Activated CD4-positive, alpha-beta T cell treated with anti-CD3 and anti-CD28 coated beads, Interleukin-2, amount 10 ng/mL, durations not matched to agents 7 days and 5 days (primary cell): ENCODE measurements at places on chromosomes 7 and 10.

DNA sequence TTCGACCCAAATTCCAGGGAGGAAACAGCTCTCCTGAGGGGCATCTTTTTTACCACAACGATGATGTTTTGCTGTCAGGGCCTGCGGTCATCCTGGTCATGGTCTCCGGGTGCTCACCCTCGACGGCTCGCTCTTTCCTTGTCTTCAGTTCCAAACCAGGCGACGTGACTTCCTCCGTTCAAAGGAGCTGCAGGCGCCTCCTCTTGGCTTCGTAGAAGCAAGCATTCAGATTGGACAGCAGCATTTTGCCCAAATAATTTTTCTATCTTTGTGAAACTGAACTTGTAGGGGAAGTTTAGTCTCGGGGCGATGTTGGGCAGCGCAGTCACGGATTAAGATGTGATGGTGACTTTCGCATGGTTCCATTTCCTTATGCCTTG lies 208.9 kb downstream of the DNAJB6 start:
- no peak for DNase-seq

DNA sequence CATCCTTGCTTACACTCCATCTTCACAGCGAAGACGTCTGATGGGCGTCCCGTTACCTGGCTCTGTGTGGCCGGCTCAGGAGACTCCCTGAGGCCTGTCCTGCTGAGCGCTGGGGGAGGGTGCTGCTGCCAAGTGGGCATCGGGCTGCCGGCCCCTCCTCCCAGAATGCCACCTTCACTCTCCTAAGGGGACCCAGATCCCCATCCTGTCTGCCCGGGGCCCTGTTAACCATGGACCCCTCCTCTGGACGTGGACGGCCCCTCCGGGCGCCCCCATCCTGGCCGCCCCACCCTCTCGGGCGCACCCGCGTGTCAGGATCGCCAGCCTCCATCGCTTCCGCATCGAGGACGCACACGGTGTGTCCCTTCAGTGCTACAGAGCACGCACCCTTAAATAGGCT lies 7.3 kb upstream of the FOXL3 start:
- no peak for DNase-seq

DNA sequence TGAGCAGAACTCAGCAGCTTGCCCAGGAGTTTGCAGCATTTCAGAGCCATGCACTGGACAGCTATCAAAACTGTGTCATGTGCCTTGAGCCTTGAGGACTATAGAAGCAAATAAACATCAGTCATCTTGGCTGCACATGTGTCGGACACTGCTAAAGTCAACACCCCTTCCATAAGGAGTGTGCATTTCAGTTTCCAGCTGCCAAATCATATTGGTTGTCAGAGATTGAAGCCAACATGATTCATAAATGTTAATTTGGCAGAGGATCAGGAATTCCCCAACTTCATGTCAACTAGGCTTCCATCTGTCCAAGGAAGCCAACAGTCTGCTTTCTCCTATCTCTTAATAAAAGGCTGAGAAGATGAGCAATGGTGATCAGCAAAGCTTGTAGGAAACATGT lies 32.8 kb downstream of the SLC16A12 start:
- no peak for DNase-seq

DNA sequence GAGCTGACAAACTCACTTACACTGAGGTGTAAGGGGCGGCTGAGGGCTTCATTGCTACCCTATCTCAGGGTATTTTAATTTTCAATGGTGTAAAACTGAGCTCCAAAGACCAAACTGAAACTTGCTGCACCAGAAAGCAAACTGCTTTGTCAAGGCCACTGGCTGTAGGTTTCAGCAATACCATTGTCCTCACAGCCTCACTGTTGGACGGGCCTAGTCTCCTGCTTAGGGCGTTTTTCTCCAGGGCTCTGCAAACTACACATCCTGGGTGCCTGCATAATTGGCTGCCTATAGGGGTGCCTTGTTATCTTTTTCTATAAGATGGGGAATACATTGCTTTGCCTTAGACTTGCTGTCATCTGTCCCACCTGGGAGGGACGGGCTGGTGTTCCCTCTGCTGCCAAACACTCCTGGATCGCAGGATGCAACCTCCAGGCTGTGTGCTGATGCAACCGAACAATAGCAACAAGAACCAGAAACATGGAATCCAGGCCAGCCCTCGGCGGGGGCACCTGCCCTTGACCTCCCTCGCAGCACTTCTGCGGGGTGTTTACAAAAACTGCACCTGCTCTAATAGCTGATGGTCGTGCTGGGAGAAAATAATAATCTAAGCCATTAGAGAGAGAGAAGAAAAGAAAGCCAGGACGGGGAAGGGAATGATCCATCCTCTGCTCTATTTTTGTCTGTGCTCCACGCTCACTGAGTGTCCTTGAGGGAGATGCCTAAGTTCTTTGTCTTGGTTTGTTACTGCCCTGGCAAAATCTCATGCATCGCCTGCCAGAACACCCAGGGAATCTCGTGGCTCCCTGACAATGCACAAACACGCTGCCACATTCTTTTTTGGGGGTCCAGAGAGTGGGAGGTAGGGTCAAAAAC lies 104.5 kb downstream of the GALNT17 start:
- no peak for DNase-seq

- peak; percentile 7 for DNase-seq
These were observed 72.1 kb downstream of the INHBA start for GRCh38 chr7:41630741-41631140.

DNA sequence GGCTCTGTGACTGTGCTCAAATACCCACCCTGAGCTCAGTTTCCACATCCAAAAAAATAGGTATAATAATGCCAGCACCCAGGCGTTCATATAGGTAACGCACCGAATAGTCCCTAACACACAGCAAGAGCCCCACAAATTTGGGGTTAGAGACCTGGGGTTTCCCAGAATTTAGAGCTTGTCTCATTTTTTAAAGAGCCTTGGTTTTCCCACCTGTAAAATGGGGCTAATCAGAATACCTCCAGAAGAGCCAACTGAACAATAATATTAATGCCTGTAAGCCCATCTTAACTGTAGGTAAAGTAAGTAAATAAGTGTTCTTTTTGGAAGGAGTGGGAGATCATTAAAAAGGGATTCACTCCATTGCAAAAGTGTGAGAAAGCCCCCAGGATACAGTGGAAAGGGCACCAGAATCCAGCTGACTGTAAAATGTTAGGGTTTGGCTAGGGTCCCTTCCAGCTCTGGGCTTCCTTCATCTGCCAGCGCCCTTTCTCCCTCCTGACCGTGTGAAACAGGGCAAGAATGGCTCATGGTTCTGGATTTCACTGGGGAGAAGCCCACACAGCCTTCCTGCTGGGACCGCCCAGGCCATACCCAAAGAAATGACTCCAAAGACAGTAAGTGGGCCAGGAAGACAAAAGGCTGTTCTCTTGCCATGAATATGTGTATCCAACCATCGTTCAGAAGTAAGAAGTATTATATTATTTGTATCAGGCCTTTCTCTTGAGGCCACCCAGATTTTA lies 2.1 kb downstream of the MTURN start:
- no peak for DNase-seq

DNA sequence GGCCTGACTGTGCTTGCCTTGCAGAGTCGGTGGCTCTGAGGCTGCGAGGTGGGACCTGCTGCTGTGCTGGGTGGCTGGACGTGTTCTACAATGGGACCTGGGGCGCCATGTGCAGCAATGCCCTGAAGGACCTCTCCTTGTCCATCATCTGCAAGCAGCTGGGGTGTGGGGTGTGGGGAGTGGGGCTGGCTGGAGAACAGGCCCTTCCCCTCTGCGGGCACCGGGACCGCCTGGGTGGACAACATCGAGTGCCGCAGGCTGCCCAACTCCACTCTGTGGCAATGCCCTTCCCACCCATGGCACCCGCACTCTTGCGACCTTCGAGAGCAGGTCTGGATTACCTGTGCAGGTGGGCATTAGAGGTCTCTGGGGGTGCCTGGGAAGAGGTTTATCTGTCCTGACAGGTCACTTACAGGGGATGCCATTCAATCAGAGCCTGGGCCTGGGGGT lies 10.9 kb downstream of the SCART1 start:
- peak; percentile 1 for DNase-seq

GRCh38 chr10:60604342-60604741 lies 173.9 kb upstream of the CDK1 start:
- no peak for DNase-seq

GRCh38 chr10:70950037-70950436 lies 61.7 kb upstream of the PCBD1 start:
- no peak for DNase-seq

DNA sequence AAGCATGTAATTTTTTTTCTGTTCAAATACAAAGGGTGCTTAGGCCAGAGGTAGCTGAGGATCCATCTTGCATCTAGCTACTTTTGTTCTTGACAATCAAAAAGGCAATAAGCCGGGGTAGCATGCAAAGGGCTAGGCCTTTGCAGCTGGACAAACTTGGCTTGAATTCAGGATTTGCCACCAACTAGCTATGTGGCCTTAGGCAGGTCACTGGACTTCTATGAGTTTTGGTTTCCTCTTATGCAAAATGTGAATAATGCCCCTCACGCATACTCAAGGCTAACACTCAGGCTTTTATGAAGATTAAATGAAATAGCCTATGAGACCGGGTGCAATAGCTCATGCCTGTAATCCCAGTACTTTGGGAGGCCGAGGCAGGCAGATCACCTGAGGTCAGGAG lies 19.3 kb downstream of the GFRA1 start:
- DNase-seq: no peak

- no peak for DNase-seq
These were observed 3.9 kb downstream of the MICALL2 start for GRCh38 chr7:1455241-1455939.

DNA sequence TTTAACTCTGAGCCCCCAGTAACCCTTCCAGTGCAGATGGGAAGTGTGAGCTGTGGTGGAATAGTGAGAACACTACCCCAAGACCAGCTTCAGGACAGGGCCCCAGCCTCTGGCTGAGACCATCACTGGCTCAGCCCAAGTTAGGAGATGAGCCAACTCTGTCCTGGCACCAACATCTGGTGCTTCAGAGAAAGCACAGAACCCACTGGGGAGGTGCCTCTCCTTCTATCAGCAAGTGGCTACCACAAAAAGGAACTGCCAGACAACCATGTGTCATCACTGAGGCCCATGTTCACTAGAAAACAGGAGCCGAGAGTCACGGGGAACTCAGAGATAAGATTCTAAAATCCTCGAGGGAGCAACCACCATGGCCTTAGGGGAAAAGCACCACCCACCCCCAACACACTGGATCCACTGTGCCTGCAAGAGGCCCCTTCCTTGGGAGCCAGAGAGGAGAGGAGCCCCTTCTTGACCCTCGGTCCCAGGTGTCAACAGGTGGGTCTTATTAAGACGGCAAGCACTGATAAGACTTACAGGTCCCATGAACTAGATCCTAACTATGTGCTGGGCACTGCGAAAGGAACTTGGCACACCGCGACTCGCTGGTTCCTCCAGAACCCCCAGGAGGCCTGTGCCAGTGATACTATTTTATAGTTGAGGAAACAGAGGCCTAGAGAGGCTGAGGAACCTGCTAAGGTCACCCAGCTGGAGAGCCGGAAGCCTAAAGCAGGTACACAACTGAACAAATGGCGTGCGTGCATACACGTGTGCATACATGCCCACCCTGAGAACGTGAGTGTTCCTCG lies 102.7 kb downstream of the FAM53B start:
- DNase-seq: peak; percentile 36

- DNase-seq: no peak
These were observed 1.1 kb downstream of the MARVELD1 start for GRCh38 chr10:97714401-97715258.
